ENCODE measurements at places on chromosomes 6 and 20.
A peak's percentile ranks its signal among the peaks of the same experiment; 100 is the strongest.

DNA sequence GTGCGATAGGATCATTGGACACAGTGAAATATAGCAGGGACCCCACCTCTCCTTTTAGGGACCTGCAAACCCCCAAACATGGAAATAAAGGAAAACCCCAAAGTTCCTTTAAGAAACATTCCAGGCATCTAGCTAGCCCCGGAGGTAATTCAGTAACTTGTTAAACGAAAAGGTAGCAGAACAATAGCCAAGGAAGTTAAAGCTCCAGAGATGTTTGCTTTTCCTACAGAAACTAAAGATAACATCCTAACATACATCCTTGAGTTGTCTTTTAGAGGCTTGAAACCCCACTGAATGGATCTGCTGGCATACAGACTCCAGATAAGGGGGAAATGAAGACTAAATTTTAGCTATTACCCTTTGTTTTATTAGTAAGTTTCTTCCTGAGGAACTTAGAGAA is 51.0 kb downstream of the FAM184A start:
- no peak for DNase-seq

DNA sequence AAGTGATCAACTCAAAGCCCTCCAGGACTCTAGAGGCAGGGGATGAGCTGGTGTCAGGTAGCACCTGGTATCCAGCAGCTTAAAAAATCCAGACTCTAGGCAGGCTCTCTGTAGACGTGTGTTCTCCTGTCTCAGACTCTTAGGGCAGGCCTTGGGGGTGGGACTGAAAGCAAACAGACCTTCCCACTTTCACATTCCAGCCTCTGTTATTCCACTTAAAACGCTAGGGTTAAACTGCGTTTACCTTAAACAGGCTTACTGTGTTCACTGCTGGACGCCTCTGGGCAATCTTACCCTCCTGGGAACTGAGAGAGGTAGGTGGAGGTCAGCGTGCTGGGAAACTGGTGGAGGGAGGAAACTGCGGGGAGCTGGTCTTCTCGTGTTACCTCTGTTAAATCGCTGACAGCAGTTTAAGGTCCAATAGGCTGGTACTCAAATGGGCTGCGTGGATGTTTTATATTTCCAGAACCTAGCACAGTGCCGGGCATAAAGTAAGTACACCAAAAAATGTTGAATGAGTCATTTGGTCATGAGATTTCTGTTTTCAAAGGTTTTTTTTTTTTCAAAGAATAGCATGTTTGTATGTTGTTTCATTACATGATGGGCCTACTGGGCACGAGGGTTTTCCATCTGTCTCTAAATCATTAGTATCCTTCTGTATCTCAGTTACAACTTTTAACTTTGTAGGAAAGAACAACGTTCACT is at the start of gene GCNT2:
GCNT2 (plus strand) TSS at position 248 of the 705 bp plus-strand sequence. CDS start 7,561 bp downstream, outside the sequence.
- no peak for DNase-seq

DNA sequence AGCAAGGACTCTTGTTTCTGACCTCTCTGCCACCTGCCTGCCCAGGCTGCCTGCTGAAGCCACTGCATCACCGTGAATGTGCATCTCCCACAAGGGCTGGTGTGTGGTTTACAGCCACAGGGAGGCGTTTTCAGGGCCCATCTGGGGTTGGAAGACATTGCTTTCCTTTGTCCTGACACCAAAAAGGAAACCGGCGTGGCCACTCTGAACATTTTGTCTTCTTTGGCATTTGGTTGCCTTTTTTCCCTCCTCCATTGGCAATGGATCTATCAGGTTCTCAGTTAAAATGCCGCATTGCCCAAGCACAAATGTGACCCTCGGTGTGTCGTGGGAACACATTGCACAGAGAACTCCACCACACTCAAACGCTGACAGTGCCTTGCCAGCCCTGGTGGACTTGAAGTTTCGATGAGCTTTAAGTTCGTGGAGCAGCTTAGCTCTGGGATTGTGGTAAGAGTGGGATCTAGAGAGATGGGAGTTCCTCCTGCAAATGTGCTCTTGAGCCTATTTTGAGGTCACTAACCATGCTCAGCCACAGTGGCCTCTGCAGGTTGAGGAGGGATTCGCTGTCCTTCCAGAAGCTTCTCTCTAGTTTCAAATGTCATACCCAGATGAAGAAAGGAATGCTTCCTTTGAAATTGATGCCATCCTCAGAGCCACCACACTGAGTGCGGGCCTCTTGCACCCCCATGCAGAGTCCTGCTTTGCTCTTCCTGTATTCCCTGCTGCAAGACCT is 14.8 kb upstream of the PCK1 start:
- no peak for DNase-seq

GRCh38 chr6:108788416-108788815 is 59.8 kb upstream of the ARMC2 start:
- DNase-seq = no peak

DNA sequence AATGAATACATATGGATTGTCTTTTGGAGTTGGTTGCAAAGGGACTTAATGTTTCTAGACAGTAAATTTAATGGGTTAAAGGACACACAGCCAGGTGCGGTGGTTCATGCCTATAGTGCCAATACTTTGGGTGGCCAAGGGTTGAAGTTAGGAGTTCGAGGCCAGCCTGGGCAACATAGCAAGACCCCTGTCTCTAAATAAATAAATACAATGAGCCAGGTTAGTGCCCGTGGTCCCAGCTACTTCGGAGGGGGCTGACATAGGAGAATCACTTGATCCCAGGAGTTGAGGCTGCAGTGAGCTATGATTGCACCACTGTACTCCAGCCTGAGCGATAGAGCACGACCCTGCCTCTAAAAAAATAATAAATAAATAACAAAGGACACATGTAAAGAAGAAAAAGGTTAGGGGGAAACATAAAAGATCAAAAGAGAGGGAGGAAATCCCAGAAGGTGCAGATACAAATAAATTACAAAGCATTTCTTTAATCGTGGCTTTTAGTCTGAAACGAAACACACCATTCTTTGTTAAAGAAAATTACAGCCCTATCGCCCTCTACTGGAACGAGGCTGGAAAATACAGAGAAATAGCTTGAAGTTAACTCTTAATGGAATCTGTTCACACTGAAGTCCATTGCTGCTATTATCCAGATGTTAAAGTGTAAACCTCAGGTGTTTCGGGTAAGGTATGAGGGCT is 42.6 kb upstream of the SCML4 start:
- peak; percentile 65 for DNase-seq

DNA sequence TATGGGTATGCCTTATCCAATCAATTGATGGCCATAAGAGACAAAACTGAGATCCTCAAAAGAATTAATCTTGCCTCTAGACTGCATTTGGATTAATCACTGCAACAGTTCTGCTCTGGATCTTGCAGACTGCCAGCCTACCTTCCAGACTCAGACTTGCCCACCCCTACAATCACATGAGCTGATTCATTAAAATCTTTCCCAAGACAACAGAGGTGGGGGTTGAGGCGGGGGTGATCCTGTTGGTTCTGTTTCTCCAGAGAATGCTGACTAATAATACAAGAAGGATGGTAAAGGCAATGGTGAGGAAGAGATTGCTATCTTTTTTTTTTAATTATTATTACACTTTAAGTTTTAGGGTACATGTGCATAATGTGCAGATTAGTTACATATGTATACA is 43.7 kb upstream of the MEI4 start:
- no peak for DNase-seq

GRCh38 chr6:38248500-38249234 is 391.1 kb downstream of the BTBD9 start:
- no peak for DNase-seq

DNA sequence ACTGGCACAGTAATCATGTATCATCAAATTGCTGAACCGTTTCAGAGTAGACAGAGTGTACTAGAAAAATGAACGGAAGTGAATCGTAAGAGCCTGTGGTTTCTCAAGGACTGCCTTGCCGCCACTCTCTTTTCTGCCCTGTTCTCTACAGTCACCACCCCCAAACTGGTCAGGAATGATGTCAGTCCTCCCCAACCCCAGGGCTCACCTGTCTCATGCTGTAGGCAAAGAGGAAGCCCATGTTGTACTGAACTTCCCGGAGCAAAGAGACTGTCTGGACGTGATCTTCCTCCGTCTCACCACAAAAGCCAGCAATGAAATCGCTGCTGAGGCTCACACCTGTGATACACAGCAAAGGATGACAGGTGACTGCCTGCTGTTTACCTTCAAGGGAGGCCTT is 31.0 kb downstream of the CDK5RAP1 start:
- DNase-seq = no peak

GRCh38 chr20:59364611-59365010 is 64.2 kb downstream of the EDN3 start:
- no peak for DNase-seq

GRCh38 chr20:956330-956951 is 40.3 kb upstream of the ANGPT4 start:
- DNase-seq = peak; percentile 57

DNA sequence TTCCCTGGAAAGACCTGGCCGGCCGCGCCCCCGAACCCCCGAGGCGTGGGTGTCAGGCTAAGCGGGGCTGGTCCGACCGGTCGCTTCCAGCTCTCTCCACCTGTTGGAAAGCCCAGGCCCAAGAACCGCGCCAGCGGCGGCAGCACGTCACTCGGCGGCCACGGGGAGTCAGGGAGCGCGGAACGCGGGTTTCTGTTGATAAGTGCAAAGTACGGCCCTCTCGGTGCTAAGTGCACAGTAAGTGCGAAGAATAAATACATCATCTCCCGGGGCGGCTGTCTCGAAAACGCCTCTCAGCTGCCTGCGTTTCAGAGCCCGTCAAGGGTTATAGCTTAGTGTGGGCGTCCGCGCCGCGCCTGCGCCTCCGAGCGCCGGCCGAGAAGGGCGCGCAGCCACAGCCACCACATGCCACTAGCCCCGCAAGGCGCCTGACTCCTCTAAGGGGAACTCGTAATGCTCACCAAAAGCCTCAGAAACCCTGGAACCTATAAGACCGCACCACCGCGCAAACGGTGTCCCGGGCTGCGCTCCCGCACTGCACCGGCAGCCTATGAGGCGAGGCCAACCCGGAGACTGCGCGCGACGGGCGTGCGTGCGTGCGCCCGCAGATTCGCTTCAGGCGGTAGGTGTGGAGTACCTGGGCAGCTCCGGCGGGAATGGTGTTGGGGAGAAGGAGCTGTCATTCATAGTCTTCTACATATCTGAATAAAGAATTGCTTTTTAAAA is 9.2 kb upstream of the TBX18 start:
- peak; percentile 75 for DNase-seq

DNA sequence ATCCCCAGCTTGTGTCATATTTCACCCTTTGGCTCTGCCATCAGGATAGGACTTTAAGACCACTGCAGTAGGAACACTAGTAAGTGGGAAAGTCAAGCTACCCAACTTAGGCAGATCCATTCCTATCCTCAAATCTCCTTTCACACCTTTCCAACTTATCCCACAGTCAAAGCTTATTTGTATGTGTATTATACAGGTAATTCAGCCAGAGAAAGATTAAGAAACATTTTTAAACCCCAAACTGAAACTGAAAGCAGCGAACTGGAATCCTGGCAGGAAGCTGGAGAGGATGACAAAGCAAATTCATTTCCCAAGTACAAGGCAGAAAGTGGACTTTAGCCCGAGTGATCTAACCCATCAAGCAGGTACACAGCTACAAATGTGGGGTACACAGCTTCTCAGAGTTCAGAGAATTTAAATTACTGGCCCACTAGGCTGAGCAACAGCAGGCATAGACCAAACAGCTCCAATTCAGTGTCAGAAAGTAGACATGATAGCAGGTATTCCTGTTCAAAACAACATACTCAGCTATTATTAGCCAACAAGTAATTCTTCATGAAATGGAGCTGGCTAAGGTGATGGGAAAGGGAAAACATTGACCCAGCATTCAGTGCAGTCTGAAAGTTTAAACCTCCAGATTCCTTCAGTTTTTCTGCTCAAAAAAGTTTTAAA is 39.1 kb downstream of the ILRUN start:
- peak; percentile 90 for DNase-seq

DNA sequence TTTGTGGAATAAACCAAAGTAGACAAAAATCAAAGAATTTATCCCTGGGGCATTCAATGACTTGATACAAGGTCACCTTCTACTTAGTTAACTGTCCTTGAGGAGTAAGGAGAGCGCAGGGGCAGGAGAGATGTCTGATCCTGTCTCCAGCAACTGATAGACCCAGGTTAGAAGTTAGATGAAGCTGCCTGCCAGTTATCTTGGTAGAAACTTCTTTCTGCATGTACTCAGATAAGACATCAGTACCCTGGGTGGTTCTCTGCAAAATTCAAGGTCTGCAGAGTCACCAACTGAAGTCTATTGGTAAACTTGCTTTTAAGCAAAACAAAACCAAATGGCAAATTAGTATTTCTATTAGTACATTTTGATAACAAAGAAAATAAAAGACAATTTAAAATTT is 2.7 kb downstream of the SGK1 start:
- DNase-seq = no peak

- DNase-seq = no peak
Observed at GRCh38 chr20:12837646-12838045, 171.1 kb upstream of the SPTLC3 start.

DNA sequence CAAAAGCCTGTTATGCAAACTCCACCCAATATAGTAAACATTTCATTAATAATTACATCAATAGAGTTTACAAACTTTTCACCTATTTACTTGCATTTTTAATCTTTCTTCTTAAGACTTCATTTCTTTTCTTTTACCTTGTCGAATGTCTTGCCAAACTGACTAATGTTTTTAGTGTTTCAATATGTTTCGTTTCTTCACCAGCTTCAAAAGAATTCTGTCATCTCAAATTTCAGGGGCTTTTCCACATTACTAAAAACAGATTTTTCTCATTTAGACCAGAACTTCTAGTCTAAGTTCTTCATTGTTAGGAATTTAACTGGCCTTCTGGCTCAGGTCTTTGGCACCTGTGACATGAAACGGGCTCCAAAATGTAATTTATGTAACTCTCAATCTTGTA is 196.5 kb downstream of the ARHGAP18 start:
- peak; percentile 66 for DNase-seq

DNA sequence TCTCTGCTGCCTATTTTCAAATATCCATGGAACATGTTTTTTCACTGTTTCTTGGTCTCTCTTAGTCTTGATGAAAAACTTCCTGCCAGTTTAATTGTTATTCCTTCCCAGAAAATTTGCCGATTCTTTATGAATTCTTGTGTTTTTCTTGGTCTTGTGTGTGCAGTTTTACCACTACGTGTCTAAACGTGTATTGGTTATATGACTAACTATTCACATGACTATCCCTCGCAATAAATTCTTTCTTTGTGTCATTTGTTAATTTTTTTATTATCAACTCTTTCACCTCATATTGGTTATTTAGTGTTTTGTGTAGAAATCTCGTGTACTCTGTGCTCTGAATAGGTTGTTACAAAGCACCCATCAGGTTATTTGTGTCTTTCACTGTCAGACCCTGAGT is 315.4 kb downstream of the HAO1 start:
- DNase-seq = no peak

- no peak for DNase-seq
Observed at GRCh38 chr6:165913676-165914570, 250.9 kb upstream of the PDE10A start.

DNA sequence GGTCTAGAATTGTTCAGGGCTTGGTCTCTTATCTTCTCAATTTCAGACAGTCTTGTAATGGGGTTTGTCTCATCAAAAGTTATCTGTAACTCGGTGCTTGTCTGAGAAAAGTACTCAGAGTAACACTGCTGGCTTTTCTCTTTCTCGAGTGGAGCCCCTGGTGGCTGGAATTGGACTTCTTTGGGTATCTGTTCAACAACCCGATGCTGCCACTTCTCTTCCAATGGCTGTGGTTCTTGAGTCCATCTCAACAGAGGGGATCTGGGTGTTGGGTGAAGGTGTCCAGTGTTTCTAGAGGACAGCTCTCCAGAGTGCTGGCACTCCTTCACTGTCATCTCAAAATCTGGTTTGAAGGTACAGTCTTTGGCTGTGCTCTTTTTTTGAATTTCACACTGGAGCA is 24.6 kb downstream of the DST start:
- peak; percentile 41 for DNase-seq

Measured in GM23248 (cell line).